CD14-positive monocyte (primary cell): ENCODE measurements at places on chromosomes 3 and 15.

GRCh38 chr3:69531576-69532546 is 146.0 kb upstream of the FRMD4B start:
- no peak for DNase-seq

GRCh38 chr3:8218353-8218940 is 283.2 kb upstream of the LMCD1 start:
- DNase-seq = no peak

DNA sequence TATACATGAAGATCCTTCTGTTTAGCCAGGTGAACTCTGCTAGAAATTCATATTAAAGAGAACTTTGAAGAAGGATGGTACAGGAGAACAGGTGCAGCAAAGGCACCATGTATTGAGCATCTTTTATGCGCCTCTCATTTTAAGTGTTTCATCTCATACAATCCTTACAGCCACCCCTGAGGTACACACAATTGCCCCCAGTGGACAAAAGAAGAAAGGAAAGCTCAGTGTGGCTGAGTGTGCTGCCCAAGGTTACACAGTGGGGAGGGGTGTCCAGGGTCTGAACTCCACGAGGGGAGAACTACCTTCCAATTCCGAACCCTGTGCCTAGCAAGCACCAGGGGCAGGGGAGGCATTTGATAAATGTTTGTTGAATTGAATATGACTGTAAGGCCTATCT is 98.6 kb downstream of the MECOM start:
- no peak for DNase-seq

DNA sequence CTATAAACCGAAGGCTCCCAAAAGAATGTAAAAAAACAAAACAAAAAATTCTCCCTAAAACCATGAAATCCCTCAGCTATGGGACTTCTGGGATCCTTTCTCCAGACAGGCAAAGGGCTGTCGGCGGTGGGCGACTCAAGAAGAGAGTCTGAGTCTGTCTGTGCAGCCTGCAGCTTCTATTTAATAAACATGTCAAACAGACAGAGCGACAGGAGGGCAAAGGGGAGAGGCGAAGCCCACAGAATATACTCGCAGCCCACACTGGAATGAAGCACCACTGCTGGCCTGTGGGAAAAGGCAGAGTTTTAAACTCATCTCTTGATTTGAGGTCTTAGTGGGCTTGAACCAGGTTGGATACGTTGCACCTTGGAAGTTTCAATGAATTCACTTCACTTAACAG is 40.2 kb downstream of the ISL2 start:
- DNase-seq = no peak
